ENCODE measurements at places on chromosomes 7 and 10.

DNA sequence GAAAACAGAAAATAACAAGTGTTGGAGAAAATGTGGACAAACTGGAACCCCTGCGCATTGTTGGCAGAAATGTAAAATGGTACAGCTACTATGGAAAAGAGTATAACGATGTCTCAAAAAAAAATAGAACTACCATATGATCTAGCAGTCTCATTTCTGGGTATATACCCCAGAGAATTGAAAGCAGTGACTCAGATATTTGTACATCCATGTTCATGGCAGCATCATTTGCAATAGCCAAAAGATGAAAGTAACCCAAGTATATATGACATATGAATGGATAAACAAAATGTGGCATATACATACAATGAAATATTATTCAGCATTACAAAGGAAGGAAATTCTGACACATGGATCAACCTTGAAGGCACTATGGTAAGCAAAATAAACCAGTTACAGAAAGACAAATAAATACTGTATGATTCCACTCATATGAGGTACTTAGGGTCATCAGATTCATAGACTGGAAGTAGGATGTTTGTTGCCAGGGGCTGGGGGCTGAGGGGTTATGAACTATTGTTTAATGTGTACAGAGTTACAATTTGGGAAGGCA is 4.9 kb downstream of the NRCAM start:
- no peak for DNase-seq

GRCh38 chr10:113993489-113993991 is 50.1 kb upstream of the ADRB1 start:
- DNase-seq: no peak

- no peak for DNase-seq
These were observed 87.8 kb downstream of the HDAC9 start for GRCh38 chr7:18583305-18583704.

- no peak for DNase-seq
These were observed 44.2 kb upstream of the TMEM213 start for GRCh38 chr7:138753610-138754009.

DNA sequence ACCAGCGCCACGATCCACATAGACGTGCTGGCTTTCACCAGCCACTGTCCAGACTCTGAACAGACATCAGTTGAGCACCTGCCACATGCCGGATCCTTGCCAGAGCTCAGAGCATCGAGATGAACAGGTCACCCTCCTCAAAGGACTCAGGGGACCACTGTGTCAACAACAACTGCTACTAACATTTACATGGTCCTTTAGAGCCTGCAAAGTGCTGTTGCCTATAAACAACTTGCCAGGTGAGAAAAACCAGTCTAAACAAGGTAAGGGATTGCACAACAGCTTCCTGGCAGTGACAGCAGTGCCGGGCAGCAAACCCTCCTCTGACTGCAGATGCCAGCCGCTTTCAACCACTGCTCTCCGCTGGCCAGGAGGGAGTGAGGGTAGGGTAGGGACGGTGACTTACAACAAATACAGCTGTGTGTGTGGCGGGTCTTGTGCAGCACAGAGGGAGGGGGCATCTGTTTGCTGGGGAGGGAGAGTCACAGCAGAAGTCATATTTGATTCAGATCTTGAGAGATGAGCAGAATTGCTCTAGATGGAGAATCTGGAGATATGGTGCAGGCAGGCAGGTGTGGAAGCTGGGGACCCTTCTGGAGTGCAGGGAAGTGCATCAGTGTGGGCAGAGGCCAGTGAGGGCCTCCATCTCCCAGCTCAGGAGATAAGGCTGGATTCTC is 32.8 kb upstream of the RHEB start:
- no peak for DNase-seq

- no peak for DNase-seq
These were observed 8.4 kb downstream of the LRRC4 start for GRCh38 chr7:128022631-128023532.

- no peak for DNase-seq
These were observed 97.9 kb upstream of the SAMD8 start for GRCh38 chr10:75013522-75013921.

DNA sequence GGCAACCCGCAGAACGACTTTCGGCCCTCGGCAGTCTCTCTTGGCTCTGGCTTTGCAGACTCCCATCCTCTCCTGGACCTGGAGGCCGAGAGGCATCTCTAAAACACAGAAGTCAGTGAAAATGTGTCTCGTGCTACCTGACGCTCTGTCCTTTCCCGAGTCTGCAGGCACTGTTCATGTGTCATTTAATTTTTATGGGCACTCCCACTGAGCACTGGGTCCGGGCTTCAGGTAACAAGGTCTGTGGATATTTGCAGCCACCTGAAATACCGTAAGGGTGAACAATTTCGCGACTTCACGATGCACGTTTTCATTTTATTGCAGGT is 96.8 kb downstream of the GLRX3 start:
- DNase-seq: no peak

- no peak for DNase-seq
These were observed 180.5 kb upstream of the ASAH2 start for GRCh38 chr10:50431791-50432190.

- DNase-seq: no peak
These were observed 200.1 kb downstream of the SLC25A13 start for GRCh38 chr7:96121752-96122151.

Measured in memory B cell (primary cell).